ENCODE measurements at places on chromosomes 3 and 15.

DNA sequence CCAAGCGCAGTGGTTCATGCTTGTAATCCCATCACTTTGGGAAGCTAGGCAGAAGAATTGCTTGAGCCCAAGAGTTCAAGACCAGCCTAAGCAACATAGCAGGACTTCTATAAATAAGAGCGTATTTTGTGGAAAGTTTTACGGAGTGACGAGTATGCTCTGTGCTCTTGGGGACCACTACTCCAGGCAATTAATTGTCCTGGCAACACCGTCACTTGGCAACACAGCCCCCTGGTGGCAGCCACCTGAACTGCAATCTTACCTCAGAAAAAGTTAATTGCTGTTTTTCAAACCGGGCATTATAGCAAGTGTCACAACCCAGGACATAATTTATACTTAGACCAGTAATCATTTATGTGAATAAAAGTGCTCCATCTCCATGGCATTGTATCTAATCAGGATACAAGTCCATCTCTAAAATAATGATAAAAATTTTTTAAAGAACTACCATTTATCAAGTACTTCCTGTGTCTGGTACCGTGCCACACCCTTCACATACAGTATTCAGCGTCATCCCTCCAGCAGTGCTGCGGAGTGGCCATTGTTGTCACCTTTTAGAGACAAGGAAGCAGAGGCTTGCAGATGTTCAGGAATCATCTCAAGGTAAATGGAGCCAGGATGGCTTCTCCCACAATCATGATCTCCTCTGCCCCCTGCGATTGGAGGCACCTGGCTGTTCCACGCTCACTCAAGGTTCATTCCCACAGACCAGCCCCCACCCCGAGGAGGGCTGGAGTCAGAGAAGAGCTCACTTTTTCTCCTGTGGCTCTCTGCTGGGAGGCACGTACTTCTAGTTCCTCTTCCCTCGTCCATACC is 34.5 kb downstream of the PLA2G4D start:
- H3K27me3 ChIP-seq = peaks cover 30% of the 10 kb centered on the region
- no peaks in the 10 kb centered on the region for H3K36me3 ChIP-seq
- no peak overlapping the region for H3K27ac ChIP-seq

- H3K36me3 ChIP-seq = no peaks in the 10 kb centered on the region
- H3K4me3 ChIP-seq = peak within 1 kb of the TSS; percentile 93
- DNase-seq = peak; percentile 91
- peaks cover 30% of the 10 kb centered on the region for H3K27me3 ChIP-seq
Measured at GRCh38 chr3:195542698-195543499, at the start of gene PPP1R2. TSS of gene PPP1R2 (minus strand) at chr3:195543325. CDS start at chr3:195543025, 300 bp downstream.

DNA sequence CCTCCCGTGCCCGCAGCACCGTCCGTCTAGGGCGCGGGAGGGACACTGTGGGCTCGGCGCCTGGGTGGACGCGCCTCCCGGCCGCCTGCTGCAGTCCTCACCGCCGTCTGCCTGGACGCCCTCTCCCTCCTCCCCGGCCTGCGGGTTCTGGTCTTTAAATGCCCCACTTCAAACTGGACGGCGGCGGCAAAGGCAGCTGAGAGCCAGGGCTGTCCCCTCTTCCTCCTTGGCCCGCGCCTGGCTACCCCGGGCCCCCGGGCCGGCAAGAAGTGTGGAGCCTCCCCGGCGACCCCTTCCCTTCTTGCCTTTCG is 426 bp downstream of the CBLB start:
- H3K36me3 ChIP-seq = peaks cover 6% of the 10 kb centered on the region
- peak overlapping the region; percentile 99 for H3K4me3 ChIP-seq
- H3K27ac ChIP-seq = peak overlapping the region; percentile 88

GRCh38 chr3:120850381-120851295 is 57.4 kb upstream of the STXBP5L start:
- H3K4me1 ChIP-seq = peaks cover 8% of the 10 kb centered on the region
- no peak for DNase-seq
- no peak overlapping the region for H3K4me3 ChIP-seq
- H3K36me3 ChIP-seq = no peaks in the 10 kb centered on the region
- no peaks in the 10 kb centered on the region for H3K27me3 ChIP-seq

DNA sequence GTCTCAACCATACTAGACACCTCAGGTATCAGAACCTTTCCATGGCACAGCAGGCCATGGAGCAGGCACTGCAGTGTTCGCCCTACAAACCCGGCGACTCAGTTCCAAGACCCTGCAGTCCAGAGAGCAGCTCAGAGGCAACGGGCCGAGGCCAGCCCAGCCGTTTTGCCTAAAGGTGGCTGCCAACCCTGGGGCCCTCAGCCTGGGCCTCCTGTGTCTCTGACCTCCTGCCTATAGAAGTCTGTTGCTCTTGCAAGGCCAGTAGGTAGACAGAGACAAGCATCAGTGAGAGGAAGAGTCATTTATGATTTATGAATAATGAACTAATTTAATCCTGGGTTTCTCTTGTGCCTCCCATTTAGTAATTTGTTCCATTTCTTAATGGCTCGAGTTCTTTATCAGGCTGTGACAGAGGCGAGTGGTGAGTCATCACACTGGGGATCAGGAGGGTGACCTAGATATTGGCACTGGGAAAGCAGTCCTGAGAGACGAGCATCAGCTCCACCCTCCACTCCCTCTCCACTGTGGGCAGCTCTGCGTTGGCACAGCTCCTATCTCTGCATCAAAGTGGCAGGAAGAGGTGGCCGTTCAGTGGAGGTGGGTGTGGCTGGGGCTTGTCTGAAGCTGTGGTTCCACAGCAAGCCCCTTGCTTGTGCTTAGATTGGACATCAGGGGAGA is 79.8 kb downstream of the ABHD5 start:
- DNase-seq = no peak
- peak overlapping the region; percentile 53 for H3K27ac ChIP-seq
- no peaks in the 10 kb centered on the region for H3K36me3 ChIP-seq
- peaks cover 5% of the 10 kb centered on the region for H3K4me1 ChIP-seq

DNA sequence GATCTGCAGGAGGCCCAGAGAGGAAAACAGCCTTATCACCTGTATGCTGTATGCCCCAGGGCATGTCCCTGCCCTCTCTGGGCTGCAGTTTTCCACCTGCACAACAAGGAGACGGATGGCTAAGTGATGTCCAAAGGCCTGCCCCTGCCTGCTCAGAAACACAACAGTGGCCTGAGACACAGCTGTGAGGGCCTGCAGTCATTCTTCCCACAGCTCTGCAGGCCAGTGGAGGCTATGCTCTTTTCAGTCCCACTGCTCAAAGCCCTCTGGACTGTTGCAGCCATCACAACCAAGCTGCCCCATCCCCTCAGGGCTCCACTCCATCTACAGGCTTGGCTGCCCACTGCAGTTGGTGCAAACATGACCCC is 5.2 kb upstream of the TBC1D2B start:
- H3K27ac ChIP-seq = no peak overlapping the region
- peaks cover 4% of the 10 kb centered on the region for H3K4me1 ChIP-seq
- no peaks in the 10 kb centered on the region for H3K27me3 ChIP-seq
- H3K36me3 ChIP-seq = no peaks in the 10 kb centered on the region
- no peak for DNase-seq

DNA sequence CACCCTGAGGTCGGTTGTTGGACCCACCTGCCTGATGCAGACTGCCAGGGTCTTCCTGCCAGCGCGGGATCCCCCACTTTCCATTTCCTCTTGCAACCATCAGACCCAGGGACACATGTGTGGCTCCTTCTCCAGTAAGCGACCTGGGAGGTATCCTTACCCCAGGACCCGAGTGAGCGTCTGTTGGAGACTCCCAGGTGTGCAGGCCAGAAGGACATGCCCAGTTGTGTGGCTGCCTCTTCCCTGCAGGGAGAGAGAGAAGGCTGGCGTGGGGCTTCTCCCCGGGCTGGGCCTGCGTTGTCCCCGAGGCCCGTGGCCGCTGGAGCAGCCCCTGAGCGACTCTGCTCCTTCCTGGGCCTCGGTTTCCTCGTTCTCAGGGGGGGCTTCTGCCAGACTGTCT is 56.8 kb downstream of the APBA2 start:
- H3K27me3 ChIP-seq = no peaks in the 10 kb centered on the region
- no peak overlapping the region for H3K4me3 ChIP-seq
- peaks cover 30% of the 10 kb centered on the region for H3K36me3 ChIP-seq
- no peak overlapping the region for H3K27ac ChIP-seq
- H3K4me1 ChIP-seq = peaks cover 6% of the 10 kb centered on the region

DNA sequence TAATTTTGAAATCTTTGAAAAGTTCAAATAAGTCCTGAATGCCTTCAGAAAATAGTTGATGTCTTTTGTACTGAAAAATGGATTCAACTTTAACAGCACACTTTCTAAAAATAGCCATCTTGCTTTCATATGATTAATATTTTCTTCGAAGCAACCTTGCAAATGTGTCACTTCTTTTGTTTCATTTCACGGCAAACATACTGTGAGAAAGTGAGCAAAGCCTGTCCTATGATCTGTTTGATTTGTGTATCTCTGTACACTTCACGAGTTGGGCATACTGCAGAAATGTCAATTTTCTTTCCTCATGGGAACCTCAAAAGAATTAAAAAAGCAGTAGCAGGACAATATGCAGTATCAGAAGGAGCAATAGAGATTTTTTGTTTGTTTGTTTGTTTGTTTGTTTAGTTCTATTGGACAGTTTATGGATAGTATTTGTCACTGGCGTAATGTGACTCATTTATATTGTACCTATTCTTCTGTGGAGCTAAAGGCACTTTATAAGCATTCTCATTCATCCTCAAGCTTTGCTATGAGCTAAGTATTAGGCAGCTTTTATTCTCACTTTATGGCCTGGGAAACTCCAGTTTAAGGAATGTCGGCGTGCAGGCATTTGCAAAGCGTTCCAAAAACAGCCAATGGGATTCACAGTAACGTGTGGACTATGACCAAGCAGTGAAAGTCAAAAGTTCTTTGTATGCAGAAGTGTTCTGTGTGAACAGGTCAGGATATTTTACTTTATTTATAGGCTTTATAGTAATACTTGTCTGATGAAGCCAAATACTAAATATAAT is 572.0 kb downstream of the NAALADL2 start:
- H3K4me1 ChIP-seq = peaks cover 23% of the 10 kb centered on the region
- H3K27me3 ChIP-seq = no peaks in the 10 kb centered on the region
- H3K4me3 ChIP-seq = no peak overlapping the region
- DNase-seq = no peak

DNA sequence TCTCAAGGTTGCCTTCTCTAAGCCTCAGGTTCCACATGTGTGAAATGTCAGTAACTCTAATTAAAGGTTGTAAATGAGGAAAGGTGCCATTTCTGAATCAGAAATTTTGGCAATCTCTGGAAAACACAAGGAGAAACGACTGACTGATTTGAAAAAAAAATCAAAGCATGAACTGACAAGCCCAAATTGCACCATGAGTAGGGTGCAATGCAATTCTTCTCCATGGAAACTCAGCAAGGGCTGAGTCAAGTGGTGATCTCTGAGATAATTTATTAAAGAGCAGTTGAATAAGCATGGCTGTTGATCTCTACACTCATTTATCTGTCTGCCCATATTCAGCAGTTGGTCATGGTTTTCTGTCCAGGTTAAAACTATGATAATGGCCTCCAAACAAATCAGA is 201.6 kb upstream of the CMC1 start:
- no peaks in the 10 kb centered on the region for H3K4me1 ChIP-seq
- H3K4me3 ChIP-seq = no peak overlapping the region
- peaks cover 3% of the 10 kb centered on the region for H3K36me3 ChIP-seq
- H3K27ac ChIP-seq = no peak overlapping the region

DNA sequence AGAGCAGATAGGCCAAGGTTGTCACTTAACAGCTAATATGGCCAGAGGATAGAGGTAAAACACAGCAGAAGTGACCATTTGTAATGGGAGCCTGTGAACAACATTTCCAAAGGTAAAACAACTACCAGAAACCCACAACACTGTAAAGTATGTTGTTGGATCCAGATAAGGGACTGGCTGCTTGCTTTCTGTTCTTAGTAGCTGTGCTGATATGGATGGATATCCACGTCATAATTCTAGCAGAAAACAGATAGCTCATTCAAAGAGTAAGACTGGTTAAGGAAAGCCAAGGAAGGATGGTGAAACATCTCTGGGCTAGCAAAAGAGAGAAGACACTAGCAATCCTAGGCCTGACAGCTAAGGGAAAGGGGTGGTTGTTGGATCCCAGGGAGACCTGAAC is 36.9 kb upstream of the SPRED1 start:
- no peaks in the 10 kb centered on the region for H3K27me3 ChIP-seq
- peaks cover 9% of the 10 kb centered on the region for H3K4me1 ChIP-seq
- no peak for DNase-seq
- no peaks in the 10 kb centered on the region for H3K36me3 ChIP-seq

DNA sequence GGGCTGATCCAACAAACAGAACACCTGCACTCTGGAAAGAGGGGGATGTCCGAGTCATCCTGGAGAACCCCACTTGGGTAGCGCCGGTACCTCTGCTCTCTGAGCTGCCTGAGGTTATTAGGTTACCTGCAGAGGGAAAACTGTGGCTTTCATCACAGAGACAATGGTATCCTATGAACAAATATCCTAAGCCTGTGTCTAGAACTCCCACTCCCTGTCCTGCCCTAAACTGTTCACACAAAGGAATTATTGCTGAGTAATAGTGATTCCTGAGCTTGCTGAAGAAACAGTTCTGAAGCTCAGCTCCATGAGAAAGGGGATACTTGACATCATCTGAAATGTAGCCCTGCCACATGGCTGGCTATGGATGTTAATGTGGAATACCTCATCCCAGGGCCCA is 31.9 kb upstream of the WNT5A start:
- no peak for DNase-seq
- no peak overlapping the region for H3K4me3 ChIP-seq
- no peaks in the 10 kb centered on the region for H3K36me3 ChIP-seq
- H3K4me1 ChIP-seq = peaks cover 41% of the 10 kb centered on the region
- no peaks in the 10 kb centered on the region for H3K27me3 ChIP-seq
- H3K27ac ChIP-seq = no peak overlapping the region

GRCh38 chr3:187025656-187026316 is 95.5 kb downstream of the ST6GAL1 start:
- peaks cover 32% of the 10 kb centered on the region for H3K4me1 ChIP-seq
- peak overlapping the region; percentile 13 for H3K27ac ChIP-seq
- H3K27me3 ChIP-seq = no peaks in the 10 kb centered on the region
- H3K36me3 ChIP-seq = peaks cover 16% of the 10 kb centered on the region

DNA sequence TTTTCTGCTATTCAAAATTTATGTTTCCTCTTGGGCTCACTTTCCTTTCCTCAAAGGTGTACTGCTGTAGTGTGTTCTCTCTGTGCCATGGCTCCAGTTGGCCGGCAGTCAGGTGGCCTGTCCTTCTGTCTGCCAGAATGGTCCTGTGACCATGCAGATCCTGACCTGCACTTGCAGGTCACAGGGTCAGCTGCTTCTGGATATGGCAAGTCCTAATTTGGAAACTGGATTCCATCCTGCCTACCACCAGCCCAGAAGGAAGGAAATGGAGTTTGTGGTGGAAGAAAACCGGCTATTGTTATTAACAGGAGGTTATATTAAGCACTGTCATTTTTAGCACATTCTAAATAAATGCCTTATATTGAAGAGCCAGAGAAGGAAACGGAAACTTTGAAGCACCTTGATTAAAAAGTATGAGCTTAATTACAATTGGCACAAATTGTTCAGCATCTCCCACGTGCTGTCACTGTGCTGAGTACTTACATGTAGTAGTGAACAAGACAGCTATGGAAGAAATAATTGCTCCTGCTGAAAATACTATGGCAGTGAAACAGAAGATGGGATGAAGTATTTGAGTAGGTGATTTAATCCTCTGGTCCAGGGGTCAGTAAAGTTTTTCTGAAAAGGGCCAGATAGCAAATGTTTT is 362.8 kb downstream of the PTPRG start:
- H3K27ac ChIP-seq = no peak overlapping the region
- DNase-seq = no peak
- H3K27me3 ChIP-seq = no peaks in the 10 kb centered on the region
- peaks cover 30% of the 10 kb centered on the region for H3K4me1 ChIP-seq

- H3K4me3 ChIP-seq = no peak overlapping the region
- no peaks in the 10 kb centered on the region for H3K27me3 ChIP-seq
- H3K36me3 ChIP-seq = no peaks in the 10 kb centered on the region
- H3K4me1 ChIP-seq = no peaks in the 10 kb centered on the region
Measured at GRCh38 chr3:124576565-124577493, 153.4 kb upstream of the UMPS start.

All from neural crest cell (in vitro differentiated cells).